ENCODE measurements at places on chromosomes 2 and 18.

- no peak for DNase-seq
These were observed 759.5 kb downstream of the SATB2 start for GRCh38 chr2:198698230-198698629.

DNA sequence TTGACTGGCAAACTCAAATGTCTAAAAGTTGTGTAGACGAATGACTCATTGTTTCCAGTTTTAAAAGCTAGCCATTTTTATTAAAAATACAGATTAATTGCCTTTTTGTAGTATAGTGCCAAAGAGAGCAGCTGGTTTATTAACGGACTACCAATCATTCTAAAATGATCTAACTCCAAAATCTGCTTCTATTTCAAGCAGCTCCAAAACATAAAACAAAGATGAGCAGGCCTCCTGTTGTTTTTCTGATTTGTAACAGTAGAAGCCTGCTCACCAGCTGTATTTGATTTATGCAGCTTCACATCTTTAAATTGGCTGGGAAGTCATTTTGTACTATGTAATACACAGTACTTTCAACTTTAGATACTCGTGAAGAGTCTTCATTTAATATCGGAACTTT is 171.8 kb downstream of the UBR3 start:
- DNase-seq, result no peak

DNA sequence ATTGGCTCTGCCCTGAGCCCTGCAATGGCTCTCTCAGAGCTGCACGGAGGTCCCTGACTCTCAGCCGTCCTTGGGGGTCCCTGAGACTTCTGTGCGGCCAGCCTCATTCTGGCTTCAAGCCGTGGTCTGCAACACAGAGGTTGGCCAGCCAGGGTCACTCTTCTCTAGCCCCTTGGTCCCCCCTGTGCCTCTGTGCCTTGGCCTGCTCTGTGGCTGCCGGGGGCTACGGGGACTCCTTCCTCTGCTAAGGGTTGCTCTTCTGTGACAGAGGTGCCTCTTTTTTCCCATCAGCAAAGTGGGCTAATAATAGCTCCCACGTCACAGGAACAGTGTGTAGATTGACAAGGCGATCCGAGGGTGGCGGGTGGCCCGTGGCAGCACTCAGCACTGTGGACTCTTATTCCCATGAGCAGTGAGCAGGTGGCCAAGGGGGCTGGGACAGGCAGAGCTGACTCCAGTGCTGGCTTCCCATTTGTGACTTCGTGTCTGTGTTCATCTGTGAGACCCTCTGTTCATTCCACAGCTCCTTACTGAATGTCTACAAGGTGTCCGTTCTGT is 19.4 kb downstream of the INHBB start:
- no peak for DNase-seq

DNA sequence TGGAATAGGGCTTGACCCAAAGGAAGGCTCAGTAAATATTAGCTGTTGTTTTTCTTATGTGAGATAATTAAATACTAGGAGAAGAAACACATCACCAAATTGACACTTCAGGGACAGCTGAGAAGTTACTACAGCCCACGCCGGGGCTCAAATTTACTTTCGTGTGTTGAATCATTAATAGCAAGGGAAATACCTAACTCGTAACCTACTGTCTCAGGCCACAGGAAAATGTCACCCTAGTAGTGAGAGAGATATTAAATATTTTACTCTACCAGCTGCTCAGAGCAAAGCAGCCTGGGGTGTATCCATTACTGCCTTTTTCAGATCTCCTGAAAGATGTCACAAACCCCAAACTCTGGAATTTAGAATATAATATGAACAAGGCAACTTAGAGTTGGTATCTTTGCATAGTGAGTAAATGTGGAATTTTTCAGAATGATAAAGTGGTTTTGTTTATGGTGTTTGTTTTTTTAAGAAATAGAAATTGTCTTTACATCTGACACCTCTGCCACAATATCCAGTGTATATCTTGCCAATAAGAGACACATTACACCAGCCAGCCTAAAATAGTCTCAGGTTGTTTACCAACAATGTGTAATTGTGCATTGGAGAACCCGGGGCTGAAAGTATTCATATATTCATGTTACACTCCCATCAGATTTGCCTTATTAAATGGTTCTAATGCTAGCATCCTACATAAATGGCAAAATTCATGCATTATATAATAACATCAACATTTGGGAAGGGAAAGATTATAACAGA is 48.4 kb downstream of the ATP8B1 start:
- no peak for DNase-seq

GRCh38 chr2:211086049-211086448 is 529.6 kb downstream of the CPS1 start:
- no peak for DNase-seq

DNA sequence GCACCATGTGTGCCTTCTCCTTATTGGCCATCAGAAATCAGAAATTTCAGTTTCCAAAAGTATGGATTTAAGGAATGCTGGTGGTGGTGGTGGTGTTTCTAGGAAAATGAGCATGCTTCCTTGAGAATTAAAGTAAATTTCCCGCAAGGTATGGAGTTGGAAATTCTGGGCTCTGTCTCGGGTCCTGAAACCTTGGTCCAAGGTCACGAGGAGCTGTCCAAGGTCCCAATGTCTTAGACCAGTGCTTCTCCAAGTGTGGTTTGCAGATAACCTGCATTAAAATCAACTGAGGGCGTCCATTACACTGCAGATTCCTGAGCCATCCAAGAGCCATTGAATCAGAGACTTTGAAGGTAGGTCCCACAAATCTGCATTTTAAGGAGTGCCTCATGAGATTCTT is 210.9 kb upstream of the PKDCC start:
- no peak for DNase-seq

GRCh38 chr2:118032169-118033013 is 18.5 kb upstream of the CCDC93 start:
- no peak for DNase-seq

GRCh38 chr2:68274022-68274421 is 21.7 kb upstream of the PPP3R1 start:
- no peak for DNase-seq

DNA sequence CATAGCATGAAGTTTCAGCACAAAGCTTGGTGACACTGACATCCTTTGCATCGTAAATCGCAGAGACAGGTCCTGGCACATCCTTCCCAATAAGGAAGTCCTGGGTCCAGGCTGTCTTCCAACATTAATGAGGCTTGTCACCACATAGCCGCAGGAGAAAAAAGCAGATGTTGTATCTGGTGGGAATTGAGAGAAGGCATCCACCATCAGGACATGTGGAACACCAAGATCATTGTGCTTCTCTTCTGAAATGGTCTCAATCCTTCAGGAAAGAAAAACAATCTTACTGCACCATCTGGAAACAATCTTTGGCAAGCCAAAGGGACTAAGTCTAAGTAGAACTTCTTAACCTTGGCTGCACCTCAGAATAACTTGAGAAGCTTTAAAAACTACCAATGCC is 119.0 kb upstream of the ARHGAP28 start:
- DNase-seq, result no peak

DNA sequence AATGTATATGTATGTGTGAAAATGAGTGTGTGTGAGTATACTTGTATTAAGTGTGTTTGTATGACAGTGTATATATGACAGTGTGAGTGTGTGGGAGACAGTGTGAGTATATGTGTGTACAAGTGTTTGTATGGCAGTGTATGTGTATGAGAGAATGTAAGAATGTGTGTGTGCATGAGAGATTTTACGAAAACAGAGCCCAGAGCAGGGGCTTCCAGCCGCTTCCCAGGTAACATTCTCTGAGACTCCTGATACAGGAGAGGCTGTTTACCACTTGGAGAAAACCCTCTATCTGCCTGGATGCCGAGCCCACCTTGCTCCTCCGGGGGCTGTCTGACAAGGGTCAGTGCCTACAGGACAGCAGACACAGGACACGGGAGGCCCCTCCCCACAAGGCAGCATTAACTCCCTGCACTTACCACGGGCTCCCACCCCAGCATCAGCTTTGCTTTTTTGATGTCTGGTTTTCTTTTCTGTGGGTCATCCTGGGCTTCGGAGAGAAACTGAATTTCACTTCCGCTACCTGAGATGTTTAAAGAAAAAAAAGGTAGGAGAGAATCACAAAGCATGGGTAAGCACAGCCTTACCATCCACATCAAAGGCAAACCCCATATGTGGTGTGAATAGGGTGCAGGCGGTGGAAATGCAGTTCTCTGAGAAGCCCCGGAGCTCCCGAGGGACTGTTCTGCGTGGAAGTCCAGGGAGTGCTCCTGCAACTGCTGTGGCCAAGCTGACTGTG is 97.6 kb downstream of the UXS1 start:
- no peak for DNase-seq

DNA sequence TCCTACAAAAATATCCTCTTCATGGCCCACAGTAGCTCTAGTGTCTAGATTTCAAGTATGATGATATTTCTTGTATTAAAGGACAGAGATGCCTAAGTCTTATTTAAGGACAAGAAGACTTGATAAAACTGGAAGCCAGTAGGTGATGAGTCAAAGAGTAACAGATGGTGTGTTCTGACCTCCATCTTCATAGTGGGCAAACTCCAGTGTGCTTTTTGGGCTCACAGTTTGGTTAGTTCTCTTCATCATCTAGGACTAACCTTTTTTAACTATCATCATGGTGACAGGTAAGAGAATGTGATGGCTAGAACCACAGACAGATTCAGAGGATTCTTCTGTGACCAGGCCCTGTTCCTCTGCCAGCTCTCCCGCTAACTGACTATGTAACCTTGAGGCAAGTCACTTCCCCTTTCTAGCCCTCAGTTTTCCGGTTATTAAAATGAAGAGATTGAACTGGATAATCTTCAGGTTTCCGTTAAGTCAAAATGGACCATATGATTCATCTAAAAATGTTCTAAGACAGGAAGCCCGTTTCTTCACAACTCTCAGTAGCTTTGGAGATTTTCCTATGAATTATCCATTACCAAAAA is 140.3 kb upstream of the RASGRP3 start:
- no peak for DNase-seq

DNA sequence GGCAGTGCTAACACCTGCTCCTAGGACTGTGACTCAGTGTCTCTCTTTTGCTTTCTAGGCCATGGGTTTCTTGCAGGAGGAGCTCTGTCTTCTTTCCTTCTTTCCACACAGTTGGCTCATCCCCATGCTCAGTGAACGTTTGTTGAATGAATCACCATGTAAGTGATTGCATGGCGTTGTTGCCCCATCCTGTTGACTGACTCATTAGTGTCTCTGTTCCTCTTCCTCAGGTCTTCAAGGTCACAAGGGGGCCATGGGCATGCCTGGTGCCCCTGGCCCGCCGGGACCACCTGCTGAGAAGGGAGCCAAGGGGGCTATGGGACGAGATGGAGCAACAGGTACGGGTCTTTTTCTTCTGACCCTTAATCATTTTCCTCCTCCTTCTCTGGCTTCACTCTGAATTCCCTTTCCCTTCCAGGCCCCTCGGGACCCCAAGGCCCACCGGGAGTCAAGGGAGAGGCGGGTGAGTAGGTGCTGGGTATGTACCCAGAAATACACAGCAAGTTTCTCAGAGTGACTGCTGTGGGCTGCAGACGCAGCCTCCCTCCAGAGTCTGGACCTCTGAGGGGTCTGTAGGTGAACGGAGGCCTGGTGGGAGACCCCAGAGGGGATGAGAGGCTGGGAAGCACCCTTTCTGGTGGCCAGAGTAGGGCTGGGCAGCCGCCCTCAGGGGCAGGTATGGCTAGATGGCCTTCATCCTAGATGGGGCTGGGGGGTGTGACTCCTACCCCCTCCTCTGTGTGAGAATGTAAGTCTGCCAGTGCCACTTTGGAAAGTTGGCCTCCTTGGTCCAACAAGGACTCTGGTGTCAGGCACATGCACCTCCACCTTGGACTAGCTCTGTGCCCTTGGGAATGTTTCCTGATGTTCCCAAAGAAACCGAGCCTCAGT is 32.4 kb downstream of the MARCO start:
- DNase-seq, result peak; percentile 68

- no peak for DNase-seq
These were observed 354.4 kb downstream of the MYCN start for GRCh38 chr2:16294791-16295190.

- DNase-seq, result no peak
These were observed 594.3 kb upstream of the NETO1 start for GRCh38 chr18:73462092-73462491.

- no peak for DNase-seq
These were observed 118.7 kb downstream of the VAPA start for GRCh38 chr18:10032331-10033015.

DNA sequence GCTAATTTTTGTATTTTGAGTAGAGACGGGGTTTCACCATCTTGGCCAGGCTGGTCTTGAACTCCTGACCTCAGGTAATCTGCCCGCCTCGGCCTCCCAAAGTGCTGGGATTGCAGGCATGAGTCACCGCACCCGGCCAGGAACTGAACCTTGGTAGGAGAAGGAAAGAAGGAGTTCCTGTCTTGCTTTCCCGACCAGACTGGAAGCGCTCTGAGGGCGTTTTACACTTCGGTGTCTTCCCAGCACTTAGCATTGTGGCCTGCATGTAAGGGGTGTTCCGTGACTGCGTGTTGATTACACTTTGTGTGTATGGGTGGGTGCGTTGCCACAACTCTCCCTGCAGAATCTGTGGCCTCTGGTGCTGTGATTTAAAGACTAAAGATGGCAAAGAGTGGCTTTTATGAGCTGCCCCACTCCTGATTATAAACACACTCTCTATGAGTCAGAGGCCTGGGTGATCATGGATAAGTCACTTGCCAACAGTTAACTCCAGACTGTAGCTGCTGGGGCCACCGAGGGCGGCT is 46.0 kb downstream of the ODC1 start:
- DNase-seq, result no peak

DNA sequence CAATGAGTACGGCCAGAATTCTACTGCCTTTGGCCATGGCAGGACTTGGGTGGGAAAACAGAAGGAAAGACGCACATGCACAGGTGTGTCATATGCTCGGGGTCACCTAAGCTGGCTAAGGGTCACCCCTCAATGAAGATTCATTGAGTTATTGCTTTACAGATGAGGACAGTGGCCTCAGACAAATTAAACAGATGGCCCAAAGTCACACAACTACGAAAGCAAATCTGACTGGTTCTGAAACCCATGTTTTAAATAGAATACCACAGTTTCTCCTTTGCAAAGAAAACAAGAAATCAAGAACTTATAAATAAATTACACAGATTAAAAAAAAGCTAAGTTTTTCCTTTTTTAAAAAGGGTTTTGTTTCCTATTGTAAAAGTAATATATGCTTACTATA is 70.5 kb downstream of the ID2 start:
- DNase-seq, result no peak

DNA sequence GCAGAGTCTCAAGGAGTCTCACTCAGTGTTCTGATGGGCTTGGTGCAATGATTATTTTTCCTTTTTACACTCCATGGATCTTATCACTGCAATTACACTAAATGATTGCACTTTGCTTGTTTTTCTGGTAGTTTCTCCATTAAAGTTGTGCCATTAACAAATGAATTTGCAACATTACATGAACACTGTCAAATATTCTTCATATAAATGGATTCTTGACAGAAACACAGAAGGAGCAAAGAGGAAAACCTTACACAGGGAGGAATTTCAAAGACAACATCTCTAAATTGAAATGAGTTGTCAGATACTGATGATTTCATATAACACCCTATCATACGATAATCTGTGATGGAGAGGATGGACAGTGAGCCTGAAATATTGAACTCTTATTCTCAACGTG is 65.4 kb upstream of the CHST9 start:
- DNase-seq, result no peak

GRCh38 chr2:1231466-1232063 is 181.7 kb upstream of the TPO start:
- no peak for DNase-seq

Measured in omental fat pad (tissue), 4 donors.